ENCODE measurements at places on chromosomes 16 and 17.
A peak's percentile ranks its signal among the peaks of the same experiment; 100 is the strongest.

DNA sequence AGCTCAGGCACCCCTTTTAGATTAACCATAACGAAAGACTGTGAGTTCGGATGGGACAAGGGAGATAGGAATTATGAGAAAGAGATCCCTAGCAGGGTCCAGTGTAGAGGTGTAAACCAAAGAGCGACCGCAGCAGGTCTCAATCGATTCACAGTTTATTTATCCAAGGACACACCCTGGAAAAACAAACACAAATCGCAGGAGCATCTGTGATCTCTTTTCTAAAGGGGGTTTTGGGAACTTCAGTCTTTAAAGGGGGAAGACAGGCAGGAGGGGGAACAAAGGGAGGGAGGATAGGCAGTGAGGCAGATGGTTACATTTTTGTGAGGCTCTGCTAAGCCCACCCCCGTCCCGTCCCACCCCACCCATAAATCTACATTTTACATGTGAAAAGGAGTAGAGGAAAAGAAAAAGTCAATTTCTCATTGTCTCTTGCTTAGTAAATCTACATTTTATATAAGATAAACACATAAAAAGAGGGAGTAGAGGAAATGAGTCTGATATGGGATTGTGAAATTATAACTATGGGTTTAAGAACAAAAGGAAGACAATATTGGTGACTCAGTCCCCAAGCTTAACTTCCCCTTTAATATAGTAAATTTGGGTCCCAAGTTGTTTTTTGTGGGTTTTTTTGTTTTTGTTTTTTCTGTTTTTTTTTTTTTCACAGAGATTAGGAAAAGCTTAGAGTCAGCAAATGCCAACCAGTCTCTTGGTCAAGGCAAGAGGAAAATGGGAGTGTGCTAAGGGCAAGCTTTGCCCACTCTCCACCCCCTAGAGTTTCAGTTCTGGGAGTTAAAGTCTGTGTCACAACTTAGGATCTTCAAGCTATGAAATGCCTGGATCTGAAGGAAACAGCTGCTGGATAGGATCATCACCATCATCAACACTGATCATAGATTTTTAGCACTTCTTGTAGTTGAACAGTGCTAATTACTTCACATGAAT, 160.9 kb upstream of the CDH5 start:
- DNase-seq, result no peak

GRCh38 chr17:28480799-28481571, 7.5 kb downstream of the SLC13A2 start:
- no peak for DNase-seq

DNA sequence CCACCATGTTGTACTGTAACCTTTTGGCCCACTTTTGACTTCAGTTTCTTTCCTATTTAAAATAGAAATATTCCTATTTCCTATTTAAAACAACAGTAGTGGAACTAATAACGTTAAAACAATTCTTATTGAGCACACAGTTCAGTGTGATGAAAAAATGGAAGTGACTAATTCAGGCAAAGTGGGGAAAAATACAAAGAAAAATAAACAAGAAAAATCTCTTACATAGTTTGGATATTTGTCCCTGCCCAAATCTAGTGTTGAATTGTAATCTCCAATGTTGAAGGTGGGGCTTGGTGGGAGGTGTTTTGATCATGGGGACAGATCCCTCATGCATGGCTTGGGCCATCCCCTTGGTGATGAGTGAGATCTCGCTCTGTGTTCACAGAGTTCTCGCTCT, 198.1 kb upstream of the CPHXL start:
- no peak for DNase-seq

- no peak for DNase-seq
Measured at GRCh38 chr17:77943971-77944370, 14.5 kb upstream of the TNRC6C start.

DNA sequence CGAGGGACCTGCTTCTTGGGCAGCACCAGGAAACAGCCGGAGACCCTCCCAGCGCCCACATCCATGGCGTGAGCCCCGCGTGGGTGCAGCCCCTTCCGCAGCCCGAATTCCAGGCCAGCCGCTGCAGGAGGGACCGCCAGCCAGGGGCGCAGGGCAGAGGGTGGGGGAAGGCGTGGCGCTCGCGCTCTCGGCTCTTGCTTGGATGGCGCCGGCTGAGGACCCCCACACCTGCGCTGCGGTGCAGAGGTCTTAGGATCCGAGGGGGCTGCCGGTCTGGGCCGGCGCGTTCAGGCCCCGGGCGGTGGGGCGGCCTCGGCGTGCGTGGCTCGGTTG, 28.8 kb downstream of the ACTG1 start:
- DNase-seq, result no peak

- DNase-seq, result no peak
Measured at GRCh38 chr17:31273516-31273915, 23.5 kb downstream of the OMG start.

DNA sequence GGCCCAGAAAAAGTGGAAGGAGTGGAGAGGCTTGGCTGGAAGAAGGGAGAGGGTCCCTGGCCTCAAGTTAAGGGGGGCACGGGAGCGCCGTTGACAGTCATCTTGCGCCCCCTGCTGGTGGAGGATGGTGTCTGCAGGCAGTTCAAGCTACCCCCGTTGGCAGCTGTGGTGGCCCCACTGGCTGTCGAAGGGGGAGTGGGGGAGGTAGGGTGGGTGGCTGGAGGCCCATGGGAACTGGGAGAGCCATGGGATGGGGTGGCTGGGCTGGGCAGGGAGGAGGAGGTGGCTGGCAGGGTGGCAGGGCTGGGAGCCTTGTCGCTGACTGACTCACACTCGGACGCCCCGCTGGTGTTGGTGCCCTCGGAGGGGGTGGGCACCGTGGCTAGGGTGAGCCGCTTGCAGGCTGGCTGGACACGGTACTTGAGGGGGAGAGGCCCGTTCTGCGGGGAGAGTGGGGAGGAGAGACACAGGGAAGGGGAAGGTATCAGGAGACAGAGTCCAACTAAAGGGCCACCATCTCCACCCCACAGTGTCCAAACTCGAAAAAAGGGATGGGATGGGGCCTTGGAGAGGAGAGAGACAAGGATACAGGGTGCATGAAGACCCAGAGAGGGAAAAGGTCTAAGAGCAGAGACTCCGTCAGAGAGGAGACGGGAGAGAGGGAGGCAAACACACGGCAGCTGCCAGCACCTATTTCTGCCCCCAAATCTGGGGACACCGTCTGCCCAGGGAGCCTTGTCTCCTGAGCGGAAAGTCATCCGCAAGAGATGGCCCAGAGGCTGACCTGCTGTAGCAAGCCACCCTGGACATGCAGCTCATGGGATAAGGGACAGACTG, 5.2 kb downstream of the CISD3 start:
- DNase-seq, result no peak

DNA sequence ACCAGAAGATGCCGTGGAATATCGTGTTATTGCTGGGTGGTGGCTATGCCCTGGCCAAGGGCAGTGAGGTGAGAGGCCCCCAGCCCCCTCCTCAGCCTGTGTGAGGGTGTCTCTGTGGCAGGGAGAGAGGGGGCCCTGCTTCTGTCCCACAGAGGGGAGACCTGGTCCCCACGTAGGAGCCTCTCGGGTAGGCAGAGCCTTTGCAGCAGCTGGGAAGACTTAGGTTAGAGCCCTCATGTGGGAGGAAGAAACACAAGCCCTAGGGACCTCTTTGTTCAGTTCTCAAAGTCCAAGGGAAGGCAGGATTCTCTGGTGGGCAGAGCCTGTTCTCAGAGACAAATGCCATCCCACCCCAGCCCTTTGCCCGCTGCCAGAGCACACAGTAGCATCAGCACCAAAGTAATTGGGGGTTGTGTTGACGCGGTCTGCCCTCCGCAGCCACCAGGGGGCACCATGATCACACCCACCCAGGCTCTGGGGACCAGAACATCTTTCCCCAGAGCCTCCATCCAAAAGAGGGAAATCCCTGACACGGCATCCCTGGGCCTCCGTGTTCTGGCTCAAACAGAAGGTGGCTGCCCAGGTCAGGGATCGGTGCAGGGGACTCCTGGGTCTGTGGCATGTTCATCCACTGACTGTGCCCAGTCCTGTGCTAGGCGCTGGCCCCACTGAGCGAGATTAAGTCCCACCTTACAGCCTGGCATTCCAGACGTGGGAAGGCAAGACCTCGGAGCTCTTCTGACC, 11.5 kb upstream of the FOXN1 start:
- DNase-seq, result peak; percentile 35

DNA sequence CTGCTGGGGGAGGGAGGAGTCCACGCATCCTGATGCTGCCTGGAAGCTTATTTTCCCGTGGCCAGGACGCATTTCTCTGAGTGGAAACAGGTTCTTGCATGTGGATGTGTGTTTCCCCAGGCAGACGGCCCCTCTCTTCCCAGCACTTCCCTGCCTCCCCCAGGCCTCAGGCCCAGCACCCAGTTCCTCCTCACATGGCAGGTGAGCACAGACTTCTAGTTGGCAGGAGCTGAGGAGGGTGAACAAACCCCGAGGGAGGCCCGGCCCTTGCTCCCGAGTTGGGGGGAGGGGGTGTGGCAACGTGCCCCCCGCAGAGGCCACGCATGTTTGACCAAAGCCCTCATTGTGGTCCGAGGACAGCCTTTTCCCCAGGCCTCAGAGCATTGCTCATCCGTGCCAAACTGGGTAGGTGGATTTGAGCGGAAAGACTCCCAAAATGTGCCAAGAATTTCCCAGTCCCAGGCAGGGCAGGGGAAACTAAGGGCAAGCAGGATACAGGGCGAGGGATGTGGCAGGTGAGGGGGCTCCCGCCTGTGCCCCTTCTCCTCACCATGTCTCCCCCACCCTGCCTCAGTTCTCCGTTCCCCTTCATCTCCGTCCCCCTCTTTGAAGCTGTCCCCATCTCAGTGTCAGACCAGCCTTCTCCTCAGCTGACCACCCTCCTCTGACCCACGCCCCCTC, 1.5 kb upstream of the SPEM1 start:
- DNase-seq, result no peak

GRCh38 chr16:87495578-87496446, 3.0 kb upstream of the ZCCHC14 start:
- no peak for DNase-seq

GRCh38 chr16:11349599-11350276, 4.5 kb downstream of the RMI2 start:
- no peak for DNase-seq

DNA sequence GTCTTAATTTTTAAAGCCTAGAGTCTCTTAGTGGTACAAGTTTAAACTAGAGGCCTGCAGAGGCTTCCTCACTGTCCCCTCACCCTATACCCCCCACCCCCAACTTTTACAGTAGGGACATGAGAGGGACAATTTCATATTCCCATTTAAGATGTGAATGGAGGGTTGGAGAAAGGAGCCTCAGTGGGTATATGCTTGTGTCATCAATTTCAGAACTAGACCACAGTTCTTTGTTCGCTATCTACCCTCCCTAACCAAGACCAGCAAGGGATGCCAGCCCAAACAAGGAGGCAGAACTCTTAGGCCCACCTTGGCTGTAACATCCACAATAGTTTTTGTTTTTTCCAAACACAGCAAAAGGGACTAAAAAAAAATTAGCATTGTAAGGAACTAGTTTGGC, 14.0 kb upstream of the SALL1 start:
- DNase-seq, result no peak

DNA sequence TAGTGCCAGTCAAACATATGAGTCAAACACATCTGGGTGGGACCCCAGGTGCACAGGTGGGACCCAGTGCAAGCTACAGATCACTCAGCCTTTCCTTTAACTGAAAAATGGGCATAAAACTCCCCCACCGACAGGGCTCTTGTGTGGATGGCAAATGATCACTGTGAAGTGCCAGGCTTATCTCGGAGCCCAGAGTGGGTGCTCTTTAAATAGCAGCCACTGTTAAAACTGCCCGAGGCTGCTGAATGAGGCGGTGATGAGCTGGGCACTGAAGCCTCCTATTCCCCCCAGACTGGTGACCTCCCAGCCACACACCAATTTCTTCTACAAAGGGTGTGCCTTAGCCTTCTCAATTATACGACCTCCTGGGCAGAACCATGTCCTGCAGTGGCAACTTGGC, 433.8 kb downstream of the SLC39A11 start:
- no peak for DNase-seq

GRCh38 chr17:58352596-58353388, 791 bp upstream of the SUPT4H1 start:
- DNase-seq, result no peak

GRCh38 chr17:30524847-30525246, 47.6 kb downstream of the GOSR1 start:
- DNase-seq, result no peak

GRCh38 chr16:30910427-30911029, 12.8 kb upstream of the FBXL19 start:
- DNase-seq, result no peak

DNA sequence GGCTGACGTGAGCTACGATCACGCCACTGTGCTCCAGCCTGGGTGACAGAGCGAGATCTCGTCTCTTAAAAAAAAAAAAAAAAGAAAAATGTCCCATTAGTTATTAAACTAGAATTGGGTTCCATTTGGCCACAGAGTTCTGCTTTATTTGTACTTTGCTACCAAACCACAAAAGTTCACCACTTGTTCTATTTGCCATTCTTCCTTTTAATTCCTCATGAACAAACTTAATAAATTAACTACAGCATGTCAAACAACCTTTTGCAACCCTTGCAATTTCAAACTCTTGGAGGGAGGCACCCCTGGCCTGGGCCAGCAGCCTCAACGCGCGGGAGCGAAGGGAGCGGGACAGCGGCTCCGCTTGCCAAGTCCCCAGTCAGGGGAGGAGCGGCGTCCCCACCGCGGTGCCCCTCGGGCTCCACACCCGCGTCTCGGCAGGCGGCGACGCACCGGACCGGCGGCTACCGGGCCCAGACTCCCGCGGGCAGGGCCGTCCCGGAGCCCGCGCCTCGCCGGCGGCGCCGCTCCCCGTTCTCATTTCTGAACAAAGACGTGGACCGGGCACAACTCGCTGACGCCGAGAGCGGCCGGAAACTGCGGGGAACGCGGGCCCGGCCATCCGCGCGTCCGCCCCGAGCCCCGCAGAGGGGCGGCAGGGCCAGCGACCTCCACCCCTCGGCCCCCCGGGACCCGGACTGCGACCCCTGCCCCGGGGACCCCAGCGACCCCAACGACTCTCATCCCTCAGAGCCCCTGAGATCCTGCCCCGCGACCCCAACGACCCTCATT, 775 bp downstream of the CYTH1 start:
- DNase-seq, result no peak

DNA sequence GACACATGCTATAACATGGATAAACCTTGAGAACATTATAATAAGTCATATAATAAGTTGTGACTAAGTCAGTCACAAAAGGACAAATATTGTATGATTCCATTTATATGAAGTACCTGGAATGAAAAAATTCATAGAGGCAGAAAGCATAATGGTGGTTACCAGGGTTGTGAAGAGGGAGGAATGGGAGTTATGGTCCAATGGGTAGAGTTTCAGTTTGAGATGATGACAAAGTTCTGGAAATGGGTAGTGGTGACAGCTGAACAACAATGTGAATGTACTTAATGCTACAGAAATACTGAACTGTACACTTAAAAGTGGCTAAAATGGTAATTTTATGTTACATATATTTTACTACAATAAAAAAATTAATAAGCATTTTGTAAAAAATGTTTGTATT, 49.7 kb downstream of the MYO1D start:
- DNase-seq, result no peak

DNA sequence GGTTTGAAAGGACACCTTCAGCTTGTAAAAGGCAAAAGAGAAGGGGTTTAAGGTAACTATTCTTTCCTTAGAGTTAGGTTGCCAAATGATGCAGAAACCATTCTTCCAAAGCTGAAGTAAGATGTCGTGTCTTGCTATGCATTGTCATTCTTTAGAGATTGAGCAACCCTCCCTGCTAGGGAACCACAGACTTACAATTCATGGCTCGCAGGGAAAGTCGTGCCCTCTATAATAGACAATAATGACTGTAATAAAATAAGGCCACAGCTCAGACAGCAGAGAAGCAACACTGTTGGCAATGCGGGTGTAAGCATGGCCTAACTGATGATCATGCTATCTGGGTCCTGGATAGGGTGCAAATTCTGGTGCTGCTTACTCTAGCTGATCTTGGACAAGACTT, 129.6 kb upstream of the CDH13 start:
- no peak for DNase-seq
